ENCODE measurements at places on chromosomes 5 and 9. TPM values are rescaled to one million over a fixed set of nuclear protein-coding genes. Genes with fewer than 3 reads are reported as not detected.
A peak's percentile ranks its signal among the peaks of the same experiment; 100 is the strongest.

The ORM2 gene
- 1.6 TPM for total RNA-seq

GRCh38 chr5:133612249-133612860, at the start of gene FSTL4:
TSS of gene FSTL4 (minus strand) at chr5:133612541.
- peak; percentile 75 for DNase-seq

DNA sequence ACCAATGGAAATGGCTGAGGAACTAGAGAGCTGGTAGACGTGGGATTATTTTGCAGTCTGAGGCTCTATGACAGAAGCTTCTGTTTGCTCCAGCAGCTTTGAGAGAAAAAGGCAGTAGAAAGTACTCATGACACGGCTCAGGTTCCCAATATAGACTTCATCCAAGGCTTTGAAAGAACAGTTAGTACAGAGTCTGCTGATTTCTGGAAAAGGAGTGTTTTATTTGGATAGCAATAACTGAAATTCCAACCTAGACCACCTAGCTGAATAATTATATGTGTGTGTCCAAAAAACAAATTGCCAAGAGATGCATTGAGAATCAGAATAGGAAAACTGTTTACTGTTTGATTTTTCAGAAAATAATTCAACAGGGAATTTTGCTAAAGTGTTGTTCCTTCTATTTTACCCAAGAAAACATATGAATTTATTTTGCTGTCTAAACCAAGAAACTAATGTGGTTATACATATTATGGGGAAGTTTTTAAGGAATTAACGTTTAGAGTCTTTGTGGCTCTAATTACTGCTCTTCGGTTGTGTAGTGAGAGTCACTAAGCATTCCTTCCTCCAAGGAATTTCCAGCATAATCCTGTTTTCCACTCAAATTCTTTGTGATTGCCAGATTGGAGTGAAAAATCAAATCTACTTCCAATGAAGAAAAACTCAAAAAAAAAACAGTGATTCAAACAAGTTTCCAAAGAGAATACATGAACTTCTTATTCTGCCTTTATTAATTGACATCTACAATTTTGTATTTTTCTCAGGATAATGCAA, 18.1 kb upstream of the MTX3 start:
- DNase-seq = no peak

DNA sequence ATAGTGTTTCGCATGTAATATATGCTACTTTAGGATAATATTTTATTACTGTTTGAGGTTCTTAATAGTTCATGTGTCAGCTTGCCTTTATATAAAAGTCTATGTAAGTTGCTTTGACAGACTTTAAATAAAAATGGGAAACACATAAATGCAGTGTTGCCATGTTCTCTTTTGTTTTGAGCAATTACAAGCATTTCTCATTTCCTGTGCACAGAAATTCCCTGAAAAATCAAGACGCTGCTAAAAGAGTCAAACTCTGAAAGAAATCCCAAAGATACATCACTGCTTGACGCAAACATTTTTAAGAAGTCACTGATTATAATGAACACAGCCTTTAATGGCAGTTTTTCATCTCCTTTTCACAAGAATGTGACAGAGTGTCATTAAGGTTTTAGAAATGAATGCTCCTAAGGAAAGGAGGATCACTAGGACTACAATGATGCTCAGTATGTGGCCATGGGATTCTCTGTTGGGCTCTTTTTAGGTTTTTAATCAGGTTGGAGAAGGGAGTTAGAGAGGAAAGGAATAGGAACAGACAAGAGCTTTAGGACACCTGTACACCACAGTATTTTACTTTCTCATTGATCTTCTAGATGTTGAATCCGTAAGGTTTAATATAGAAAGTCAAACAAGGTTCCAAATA, 29.4 kb downstream of the ZCCHC7 start:
- DNase-seq = no peak

All from WTC11 (cell line).